ENCODE measurements at places on chromosomes 16 and 17.

DNA sequence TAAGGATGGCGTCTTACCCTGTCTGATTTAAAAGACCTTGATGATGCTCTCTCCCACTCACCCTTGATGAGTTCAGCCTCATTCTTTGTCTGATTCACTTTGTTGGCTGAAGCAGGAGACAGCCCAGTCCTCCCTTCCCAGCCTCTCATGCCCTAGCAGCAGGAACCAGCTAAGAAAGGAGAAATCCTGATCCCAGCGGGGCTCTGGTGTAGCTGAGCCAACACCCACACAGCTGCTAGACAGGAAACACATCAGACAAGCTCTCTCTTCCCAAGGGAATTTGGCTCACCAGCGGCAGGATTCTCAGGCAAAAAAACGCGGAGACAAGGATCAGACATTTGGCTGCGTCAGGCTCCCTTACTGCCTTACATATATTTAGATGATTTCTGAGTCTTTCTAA, 211.5 kb downstream of the CDH11 start:
- no peak for DNase-seq

- no peak for DNase-seq
Measured at GRCh38 chr17:12936501-12936900, 81.3 kb downstream of the ELAC2 start.

GRCh38 chr17:8830141-8830540, 31.0 kb upstream of the MFSD6L start:
- DNase-seq = no peak

DNA sequence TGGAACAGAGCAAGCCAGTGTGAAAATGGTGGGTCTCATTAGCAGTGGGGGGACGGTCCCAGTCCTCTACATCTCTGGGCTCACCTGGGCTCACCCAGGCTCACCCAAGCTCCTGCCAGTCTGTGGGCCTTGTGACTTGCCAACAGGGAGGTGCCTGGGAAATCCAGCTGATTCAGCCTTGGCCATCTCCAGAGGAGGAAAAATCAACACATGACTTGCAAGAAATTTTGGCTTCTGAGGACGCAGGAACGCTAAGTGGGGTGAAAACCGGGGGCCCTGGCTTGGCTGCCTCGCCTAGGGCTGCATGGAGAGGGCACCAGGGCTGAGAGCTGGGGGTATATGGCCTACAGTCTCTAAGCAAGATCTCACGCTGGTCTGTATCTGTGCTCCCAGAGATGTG, 47.7 kb downstream of the VAC14 start:
- no peak for DNase-seq

GRCh38 chr16:17381784-17382183, 89.0 kb downstream of the XYLT1 start:
- DNase-seq = no peak

GRCh38 chr17:72113751-72114150, 7.1 kb upstream of the SOX9 start:
- no peak for DNase-seq

- peak; percentile 53 for DNase-seq
Measured at GRCh38 chr17:44345454-44346026, 438 bp downstream of the GRN start.

DNA sequence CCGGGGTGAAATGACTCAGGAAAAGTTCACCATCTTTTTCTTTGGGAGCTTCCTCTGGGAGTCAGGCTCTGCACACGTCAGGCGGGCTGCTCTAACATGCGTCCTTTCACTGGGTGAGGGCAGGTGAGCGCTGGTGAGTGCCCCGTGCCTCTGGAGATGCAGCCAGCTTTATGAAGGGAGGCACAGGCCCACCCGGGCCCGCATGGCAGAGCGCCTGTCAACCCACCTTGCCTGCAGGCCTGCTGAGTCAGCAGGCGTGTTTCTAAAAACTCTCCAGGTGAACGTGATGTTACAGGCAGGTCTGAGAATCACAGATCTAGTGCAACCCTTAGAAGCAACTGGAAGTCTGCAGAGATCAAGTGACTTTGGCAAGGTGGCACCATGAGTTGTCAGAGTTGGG, 18.4 kb downstream of the MAP1LC3B start:
- DNase-seq = no peak

- no peak for DNase-seq
Measured at GRCh38 chr16:77344341-77344740, 90.5 kb downstream of the ADAMTS18 start.

GRCh38 chr16:63447121-63447520, 1410.9 kb upstream of the CDH8 start:
- no peak for DNase-seq

DNA sequence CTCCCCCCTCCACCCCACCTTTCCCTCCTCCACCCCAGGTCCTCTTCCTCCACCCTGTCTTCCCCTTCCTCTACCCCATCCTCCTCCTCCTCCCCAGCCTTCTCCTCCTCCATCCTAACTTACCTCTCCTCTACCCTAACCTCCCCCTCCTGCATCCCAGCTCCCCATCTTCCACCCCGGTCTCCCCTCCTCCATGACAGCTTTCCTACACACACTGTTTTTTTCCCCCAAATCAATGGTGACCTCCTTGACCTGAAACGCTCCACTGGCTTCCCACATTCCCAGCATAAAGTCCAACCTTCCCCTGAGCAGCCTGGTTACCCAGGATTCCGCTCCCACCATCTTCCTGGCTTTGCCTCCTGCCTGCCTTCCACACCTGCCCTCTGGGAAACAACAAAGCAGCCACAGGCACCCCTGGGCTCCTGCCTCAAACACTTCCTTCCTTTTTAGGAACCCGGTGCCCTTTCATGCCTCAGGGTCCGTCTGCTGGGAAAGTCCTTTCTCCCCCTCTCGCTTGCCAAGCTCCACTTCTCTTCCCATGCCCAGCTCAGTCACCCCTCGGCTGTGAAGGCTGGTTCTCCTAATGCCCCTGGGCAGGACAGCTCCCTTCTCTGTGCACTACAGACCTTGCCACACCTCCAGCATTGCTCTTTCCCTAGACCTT, 2.1 kb downstream of the RGS9 start:
- no peak for DNase-seq

DNA sequence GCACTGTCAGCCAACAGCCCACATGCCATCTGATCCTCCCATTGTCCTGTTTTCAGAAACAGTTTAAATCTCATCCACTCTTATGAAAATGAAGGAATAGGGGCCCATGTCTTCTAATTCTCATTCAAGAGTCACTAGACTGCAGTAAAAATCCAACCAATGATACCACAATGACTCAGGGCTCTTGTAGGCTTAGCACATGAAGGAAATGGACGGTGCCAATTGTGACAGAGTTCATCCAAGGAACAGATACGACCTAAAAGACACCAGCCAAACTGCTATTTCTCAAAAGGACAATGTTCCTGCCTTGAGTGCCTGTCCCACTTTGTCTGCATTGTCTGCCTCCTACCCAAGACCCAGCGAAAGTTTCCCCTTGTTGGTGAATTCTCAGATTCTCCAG, 204.8 kb upstream of the COX10 start:
- DNase-seq = no peak

- no peak for DNase-seq
Measured at GRCh38 chr17:69710926-69711325, 296.4 kb downstream of the MAP2K6 start.

- DNase-seq = no peak
Measured at GRCh38 chr16:61908426-61908825, 127.8 kb downstream of the CDH8 start.

DNA sequence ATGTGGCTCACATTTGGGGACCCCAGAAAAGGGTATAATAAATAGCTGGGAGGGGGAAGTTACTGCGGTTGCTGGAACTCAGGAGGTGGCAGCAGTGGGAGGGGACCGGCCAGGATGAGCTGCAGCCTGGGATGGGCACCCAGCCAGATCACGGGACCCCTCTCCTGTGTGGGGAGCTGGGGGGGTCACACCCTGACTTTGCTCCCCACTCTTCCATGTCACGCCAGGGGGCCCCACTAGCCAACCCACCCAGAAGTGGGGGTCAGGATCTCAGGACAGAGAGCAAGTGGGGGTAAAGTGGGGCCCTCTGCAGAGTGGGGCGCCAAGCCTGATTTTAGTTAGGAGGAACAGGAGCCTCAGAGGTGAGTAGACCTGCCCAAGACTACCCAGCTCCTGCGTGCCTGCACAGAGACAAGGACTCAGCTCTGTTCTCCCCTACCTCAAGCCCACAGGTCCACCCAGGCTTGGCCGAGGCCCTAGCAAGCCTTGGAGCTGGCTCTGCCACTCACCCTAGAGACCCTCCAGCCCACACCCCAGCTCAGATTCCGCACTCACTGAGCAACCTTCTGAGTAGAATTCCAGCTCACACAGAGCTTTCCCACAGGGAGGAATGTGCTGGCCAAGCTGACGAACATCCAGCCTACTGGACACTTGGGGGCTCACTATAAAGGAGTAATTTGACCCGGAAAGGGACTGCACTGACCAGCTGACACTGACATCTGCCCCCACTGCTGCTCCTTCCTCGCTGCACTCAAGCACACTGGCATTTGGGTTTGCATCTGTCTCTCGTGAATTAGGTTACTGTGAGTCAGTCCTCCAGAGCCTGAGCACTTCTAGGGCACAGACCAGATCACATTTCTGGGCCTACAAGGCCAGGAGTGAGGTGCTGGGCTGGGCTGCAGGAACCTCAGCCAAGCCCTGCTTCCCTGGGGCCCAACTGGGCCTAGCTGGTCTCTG, 310.1 kb downstream of the C16orf95 start:
- DNase-seq = no peak

DNA sequence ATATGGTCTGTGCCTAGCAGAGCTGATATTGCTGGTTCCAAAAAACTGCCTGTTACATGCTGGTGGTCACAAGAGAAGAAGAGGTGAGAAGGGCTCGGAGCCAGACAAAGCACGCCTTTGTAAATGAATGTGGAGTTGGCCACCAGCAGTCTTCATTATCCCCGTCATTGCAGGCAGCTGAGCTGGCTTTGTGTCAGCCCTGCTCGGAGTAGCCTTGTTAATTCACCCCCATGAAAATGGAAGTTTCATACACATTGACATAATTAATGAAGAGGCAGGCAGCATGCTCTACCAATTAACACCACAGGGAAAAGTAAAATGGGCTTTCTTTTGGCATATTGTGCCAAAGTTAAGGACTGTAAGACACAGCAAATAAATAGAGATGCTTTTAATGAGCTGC, 113.7 kb upstream of the RBFOX1 start:
- no peak for DNase-seq

- DNase-seq = no peak
Measured at GRCh38 chr16:82031116-82032084, 3.7 kb upstream of the HSD17B2 start.

- no peak for DNase-seq
Measured at GRCh38 chr17:69534235-69534621, 119.7 kb downstream of the MAP2K6 start.

- DNase-seq = no peak
Measured at GRCh38 chr17:46776298-46777005, 42.0 kb downstream of the WNT3 start.

- DNase-seq = no peak
Measured at GRCh38 chr16:11316331-11317015, 28.8 kb upstream of the RMI2 start.

- no peak for DNase-seq
Measured at GRCh38 chr17:13362341-13363122, 239.2 kb downstream of the HS3ST3A1 start.

GRCh38 chr16:66036184-66036583, 330.3 kb upstream of the CDH5 start:
- DNase-seq = no peak

- no peak for DNase-seq
Measured at GRCh38 chr16:85195900-85196772, 83.9 kb upstream of the CIBAR2 start.

DNA sequence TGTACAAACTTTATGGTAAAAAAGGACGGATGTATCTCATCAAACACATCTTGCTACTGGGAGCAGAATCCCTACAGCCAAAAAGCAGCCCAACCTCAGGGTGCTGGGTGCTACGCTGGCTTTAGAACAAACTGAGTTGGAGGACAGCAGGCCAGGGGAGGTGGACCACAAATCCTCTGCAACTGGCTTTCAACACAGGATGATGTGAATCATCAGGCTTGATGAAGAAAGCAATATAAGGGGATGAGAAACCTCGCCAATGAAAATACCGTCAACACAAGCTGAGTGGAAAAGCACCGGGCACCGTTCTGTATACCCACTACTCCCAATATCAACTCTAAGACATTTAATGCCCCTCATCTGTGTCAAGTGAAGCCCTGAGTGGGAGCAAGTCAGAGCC, 14.3 kb downstream of the HBQ1 start:
- no peak for DNase-seq

DNA sequence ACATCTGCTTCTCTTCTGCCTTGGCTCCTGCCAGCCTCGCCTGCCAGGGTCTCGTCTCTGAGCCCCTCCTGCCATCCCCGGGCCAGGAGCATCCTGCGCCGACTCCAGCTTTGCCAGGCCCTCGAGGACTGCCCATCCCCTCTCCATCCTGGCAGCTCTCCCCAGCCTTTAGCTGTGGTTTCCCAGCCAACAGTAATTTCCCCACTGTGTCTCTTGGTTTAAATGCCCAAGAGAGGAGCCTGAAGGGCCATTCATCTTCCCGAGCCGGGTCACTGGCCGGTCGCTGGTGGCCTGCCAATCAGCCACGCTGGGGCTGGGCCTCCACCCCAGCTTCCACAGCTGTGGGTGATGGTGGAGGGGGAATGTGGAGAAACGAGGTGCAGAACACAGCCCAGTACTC, 47.8 kb downstream of the MRC2 start:
- no peak for DNase-seq
